GM18507 (cell line): ENCODE measurements at places on chromosomes 13 and 19.

DNA sequence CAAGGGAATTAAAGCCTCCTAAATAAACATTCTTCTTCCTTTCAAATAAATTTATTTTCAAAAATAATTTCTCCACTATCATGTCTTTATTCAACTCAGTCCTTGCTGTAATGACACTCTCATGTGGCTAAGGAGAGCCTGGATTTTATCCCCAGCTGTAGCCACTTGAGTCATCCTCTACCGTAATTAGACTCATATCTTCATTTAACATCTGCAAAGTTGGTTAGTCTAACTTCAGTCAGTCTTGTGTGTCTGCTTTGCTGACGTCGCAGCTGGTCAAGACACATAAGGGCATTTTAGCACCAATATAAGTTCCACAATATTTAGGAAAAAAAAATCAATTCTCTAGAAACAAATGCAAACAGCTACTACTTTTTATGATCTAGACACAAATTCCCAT is 776.4 kb upstream of the ATXN8OS start:
- no peak for DNase-seq

DNA sequence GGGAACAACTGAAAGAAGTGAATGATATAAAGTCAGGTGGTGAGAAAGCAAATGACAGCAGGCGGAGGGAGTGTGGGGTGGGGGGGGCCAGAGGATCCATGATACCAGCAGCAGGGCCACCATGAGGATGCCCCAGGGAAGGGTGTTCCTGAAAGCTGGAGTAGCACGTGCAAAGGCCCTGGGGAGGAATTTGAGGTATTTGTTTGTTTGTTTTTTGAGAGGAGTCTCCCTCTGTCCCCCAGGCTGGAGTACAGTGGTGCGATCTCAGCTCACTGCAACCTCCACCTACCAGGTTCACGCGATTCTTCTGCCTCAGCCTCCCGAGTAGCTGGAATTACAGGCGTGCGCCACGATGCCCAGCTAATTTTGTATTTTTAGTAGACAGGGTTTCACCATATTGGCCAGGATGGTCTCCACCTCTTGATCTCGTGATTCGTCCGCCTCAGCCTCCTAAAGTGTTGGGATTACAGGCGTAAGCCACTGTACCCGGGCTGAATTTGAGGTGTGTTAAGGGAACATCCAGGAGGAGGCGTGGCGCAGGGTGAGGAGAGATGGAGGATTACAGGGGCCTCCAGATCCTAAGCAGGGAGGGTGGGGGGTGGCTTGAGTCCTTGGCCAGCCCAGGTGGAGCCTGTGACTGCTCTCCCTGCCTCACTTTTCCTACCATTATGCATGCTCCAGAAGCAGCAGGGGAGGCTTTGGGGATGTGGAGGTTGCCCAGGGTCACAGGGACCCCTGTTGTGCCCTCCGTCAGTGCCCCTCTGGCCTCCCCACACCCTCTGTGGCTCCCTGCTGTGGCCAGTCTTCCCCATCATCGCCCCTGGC is 12.4 kb upstream of the JUND start:
- DNase-seq: no peak

DNA sequence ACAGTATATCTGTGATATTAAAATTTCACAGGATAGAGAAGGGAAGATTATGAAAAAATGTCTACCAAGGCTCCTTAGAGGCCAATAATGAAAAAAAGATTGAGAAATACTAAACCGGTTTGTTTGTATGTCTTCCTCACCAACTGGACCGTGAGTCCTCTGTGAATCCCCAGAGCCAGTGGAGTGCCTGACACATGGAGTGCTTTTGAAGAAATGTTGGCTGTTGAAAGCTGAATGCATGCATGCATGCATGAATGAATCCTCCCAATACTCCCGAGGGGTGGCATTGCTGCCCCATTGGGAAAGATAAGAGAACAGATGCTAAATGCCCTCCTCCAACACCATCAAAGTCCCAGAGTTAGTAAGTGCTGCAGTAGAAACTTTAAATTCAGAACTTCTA is 152.7 kb upstream of the SERP2 start:
- DNase-seq: no peak

GRCh38 chr13:64471916-64472315 is 2758.2 kb downstream of the PCDH9 start:
- no peak for DNase-seq

- no peak for DNase-seq
These were observed 13.8 kb downstream of the SPINT2 start for GRCh38 chr19:38277969-38278680.

GRCh38 chr13:33999811-34000605 is 182.1 kb downstream of the RFC3 start:
- DNase-seq: no peak

DNA sequence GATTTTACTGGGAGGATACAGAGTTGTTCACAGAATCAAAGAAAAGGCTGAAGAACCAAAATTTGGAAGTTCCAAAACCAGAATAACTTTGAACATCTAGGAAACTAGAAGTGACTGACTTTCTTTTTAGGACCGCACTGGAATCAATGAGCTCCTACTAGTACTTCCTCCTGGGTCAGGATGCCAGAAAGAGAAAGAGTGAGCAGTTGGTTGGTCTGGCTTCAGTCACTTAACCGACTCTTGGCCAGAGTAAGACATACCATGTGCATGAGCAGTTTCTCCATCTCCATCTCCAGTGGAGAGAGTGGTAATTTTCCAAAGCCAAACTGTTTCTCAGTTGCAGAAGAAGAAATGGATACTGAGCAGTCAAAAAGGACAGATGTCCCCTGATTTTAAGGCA is 27.1 kb upstream of the MTUS2 start:
- DNase-seq: no peak

GRCh38 chr19:11203194-11204075 is 6.1 kb upstream of the KANK2 start:
- no peak for DNase-seq

GRCh38 chr13:39498471-39499114 is 104.4 kb downstream of the LHFPL6 start:
- no peak for DNase-seq

DNA sequence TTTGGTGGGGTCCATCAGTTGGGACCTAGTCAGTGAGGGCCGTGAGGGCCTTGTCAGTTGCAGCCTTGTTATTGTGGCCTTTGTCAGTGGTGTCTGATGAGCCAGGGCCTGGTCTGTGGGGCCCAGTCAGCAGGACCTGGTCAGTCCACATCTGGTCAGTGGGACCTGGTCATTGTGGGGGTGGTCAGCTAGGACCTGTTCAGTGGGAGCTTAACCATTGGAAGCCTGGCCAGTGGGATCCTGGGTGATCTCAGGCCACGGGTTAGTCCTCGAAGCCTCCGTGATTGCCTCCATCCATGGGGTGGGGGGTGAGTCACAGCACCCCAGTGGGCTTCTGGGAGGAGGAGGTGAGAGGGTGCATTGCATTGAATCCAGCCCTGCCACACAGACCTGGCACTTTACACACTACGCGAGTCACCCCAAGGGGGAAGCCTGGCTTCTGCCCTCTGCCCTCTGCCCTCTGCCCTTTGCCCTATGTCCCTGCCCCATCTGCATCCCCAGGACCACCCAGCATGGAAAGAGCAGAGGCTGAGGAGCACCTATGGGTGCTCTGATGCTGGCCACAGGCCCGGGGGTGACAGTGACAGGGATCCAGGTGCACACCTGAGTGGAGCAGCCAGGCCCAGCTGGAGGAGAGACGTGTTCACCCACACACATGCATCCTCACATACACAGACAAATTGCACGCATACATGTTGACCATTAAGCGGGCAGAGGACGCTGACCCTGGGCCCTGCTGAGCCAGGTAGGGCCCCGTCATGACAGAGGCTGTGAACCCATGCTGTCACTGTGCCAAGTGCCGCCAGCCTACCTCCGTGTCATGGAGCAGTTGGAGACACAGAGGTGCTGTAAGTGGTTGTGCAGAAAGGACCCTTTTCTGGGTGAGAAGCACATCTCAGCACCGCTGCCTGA is 59.8 kb upstream of the TPM4 start:
- DNase-seq: no peak

DNA sequence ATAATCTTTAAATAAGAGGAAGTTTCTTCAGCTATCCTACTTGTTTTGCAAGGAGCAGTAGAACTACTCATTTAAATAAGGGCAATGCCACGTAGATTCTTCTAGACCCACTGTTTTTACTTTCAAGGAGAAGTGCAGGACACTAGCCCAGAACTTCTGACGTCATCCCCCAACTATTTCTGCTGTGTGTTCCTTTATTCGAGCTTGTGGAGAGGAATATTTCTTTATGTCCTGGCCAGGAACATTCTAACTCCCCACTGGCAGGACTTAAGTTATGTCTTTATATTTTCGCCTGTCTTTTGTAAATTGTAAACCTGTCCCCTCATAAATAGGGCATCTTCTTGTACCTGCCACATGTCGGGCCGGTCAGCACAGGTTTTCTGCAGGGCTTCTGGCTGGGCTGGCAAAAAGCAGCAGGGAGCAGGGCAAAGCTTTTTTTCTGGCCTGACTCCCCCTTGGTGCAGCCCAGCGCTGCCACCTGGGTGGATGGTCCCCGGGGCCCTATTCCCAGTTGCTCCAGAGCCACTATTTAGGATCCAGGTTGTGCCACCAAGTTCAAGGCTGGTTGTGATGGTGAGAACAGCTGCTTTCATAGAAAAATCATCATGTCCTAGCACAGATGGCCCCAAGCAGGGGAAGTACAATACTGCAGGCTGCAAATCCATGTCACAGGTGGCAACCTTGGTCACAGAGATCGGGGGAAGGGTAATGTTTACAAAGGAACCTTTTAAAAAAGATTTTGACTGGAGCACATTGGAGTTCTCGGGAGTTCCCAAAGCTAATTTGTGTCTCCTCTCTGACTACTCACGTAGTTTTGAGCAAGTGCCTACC is 1.8 kb downstream of the MBNL2 start:
- DNase-seq: no peak

DNA sequence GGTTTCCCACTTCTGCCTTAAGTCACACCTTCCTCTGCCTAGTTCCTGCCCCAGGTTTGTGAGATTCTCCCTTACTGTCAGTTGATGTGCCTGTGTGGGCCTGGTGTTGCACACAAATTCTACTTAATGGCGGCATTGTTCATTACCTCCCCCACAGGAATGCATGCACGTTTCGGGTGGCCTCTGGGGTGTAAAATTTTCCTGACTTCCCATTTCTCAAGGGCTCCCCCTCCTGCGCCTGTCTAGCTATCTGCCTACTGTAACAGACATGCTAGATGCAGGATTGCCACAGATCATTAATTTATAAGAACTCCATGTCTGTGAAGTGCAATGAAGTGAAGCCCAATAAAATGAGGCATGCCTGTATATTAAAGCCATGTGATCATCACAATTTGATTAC is 1466.3 kb downstream of the PCDH9 start:
- DNase-seq: no peak

- no peak for DNase-seq
These were observed 774 bp downstream of the ALDH16A1 start for GRCh38 chr19:49453757-49454240.

GRCh38 chr19:29293292-29293691 is 80.3 kb upstream of the UQCRFS1 start:
- DNase-seq: no peak

- no peak for DNase-seq
These were observed 10.4 kb upstream of the ZSWIM4 start for GRCh38 chr19:13784731-13785452.

DNA sequence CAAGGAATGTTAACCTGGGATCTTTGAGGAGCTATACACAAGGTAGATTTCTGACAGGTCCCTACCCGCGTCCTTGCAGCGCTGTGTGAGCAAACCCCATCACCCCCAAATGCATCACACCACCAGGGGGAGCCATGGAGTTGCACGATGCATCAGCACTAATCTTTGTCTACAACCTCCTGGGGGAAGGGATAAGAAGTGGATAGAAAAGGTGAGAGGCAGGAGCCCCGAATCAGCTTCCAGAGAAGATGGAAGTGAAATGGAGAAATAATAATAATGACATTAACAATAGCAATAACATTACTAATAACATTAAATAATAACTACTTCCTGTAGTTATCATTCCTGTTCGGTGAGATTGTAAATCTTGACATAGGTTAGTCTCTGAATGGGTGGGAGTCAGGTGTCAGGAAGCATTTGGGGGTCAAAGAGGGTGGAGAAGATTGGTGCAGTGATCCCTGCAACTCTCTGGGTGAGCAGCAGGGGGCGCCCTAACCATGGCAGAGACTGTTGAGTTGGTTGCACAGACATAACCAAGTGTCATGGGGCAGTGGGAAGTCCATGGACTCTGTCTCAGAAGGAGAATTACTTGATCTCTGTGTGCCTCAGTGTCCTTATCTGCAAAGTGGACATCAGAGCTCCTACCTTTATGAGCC is 16.5 kb downstream of the SIGLEC7 start:
- peak; percentile 40 for DNase-seq

DNA sequence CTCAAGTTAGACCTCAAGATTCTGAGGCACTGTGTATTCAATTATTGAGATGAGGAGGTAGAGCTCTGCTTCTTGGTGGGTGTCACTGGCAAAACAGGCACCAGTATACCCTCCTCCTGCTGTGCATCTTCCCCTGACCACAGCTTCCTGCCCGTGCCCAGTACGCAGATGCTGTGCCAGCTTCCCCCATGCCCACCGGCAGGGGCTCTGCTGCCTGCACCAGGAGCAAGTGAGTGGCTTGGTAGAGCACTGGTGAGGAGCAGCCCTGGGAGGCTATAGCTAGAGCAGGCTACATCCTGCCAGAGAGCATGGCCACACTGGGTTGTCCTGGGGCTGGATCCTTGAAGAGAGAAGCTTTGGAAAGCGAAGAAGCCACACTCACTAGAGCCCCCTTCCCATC is 21.0 kb upstream of the RNF17 start:
- DNase-seq: no peak

- DNase-seq: no peak
These were observed 937 bp upstream of the SPRY2 start for GRCh38 chr13:80341756-80342370.

DNA sequence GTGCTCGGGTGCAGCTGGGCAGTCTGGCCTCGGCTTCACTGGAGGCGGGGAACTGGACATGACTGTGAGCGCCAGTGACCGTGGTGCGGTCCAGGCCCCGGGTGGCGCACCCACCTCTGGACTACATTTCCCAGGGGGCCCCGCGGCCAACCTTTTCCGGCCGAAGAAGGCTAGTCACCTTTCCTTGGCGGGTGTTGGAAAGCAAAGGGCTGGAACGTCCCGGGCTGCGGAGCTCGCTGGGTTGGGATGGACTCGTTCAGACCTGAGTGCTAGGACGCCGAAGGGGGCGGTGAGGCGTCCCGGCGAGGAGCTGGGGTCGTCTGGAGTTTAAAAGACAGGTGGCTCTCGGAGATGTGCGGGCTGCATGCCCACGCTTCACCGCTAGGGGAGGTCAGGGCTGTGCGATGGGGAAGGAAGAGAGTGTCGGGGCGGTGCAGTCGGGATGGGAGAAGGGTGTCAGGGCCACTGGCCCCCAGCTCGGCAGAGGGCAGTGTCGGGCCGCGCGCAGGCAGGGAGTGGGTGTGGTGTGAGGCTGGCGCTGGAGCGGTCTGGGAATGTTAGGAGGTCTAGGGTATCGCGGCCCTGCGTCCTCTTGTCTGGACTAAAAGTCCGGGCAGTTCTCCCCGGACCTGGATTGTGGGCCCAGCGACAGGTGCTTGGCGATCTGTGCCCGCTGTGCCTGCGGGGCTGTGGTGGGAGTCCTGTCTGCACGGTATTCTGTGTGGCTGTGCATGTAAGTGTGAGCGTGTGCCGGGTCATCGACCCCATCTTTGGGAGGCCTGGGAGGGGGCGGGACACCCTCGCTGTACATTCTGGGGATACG is 57.1 kb downstream of the ZNF568 start:
- no peak for DNase-seq

- DNase-seq: no peak
These were observed 2.2 kb downstream of the GPR32 start for GRCh38 chr19:50772476-50772875.

GRCh38 chr13:24195626-24196025 is 35.1 kb downstream of the SPATA13 start:
- no peak for DNase-seq
